Endothelial cell of umbilical vein (primary cell): ENCODE measurements at places on chromosomes 11 and 22. TPM values are rescaled to one million over a fixed set of nuclear protein-coding genes. Genes with fewer than 3 reads are reported as not detected.
A peak's percentile ranks its signal among the peaks of the same experiment; 100 is the strongest.

The MAP6 gene
- total RNA-seq = 0.18 TPM in 1 of 2 replicates, not detected in the other

The POLA2 gene
- total RNA-seq = 24.0 and 25.4 TPM in 2 replicates

The RTN4R gene
- 1.2 and 1.3 TPM in 2 replicates for total RNA-seq

The PTGDR2 gene
- total RNA-seq = 0.15 TPM in 1 of 2 replicates, not detected in the other

GRCh38 chr22:39215426-39216142, 29.2 kb downstream of the PDGFB start:
- DNase-seq = no peak

DNA sequence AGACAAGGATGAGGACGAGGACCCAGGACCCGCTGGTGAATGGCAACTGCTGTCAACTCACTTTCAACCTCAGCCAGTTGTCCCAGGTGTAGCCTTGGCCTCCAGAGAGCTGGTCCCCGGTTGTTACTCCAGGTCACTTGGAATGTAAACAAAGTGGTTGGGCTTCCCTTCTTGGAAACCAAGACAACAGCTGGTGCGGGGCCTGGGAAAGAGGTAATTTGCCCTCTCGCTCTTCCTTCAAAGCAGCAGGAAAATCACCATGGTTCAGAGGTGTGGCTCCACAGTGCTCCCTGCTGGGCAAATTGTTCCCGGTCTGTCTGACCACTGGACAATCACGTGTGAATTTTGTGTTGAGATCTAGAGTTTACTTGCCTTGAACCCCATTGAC, 15.0 kb downstream of the SLC1A2 start:
- DNase-seq = peak; percentile 25

DNA sequence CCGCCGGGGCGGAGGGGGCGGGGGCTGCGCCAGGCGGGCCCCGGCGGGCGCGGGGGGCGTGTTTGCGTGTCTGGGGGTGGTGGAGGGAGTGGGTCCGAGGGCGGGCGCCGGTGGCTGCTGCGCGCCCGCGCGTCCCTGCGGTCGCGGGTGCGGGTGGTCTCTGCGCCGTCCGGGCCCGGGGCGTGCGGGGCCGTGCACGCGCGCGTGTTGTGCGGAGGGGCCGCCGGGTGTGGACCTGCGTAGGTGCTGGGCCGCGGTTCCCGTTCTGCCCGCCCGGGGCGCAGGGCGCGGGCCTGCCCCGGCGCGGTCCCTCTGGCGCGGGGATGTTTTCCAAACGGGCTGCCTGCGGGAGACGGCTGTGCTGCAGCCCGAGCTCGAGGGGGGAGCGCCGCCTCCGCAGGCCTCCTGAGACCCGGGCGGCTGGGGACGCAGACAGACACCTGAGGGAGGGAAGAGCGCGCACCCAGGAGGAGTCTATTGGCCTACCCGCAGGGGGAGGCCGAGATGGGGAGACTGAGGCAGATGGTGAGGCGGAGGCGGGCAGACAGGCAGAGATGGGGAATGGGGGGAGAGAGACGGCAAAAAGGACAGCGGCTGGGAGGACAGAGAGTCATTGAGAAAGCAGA, 442 bp downstream of the PELI3 start:
- DNase-seq = peak; percentile 19

DNA sequence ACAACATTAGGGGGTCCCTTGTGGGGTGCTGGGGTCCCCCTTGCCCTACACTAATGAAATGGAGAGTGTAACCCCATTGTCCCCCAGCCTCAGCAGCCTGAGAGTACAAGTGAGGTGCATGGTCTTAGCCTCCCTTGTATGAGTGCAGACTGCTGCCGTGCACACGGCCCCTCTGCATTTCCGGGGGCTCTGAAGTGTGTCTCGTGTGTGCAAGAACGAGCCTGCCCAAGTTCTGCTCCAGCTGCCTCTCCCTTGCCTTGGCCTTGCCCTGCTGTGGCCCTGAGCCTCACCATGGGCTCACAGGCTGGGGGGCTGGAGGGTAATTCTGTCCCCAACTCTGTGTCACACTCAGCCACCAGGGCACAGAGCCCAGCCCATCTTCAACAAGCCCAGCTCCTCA, 5.2 kb upstream of the EHD1 start:
- no peak for DNase-seq

DNA sequence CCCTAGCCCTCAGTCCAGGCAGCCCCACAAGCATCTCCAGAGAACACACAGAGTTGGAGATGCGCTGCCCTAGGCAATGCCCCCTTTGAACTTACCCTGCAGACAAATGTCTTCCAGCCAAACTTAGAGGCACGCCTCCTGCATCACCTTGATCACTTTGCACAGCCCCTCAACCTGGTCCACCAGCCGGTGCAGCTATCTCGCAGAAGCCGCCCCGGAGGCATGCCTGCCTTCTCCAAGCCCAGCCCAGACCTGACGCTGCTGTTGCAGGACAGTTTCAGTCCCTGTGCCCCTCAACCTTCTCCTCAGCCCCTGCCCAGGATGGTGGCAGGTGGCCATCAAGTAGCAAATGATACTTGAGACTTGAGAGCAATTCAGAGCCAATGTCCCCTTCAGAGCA, 16.7 kb upstream of the POU2AF1 start:
- no peak for DNase-seq

GRCh38 chr11:33617672-33618350, 82.8 kb downstream of the C11orf91 start:
- no peak for DNase-seq

DNA sequence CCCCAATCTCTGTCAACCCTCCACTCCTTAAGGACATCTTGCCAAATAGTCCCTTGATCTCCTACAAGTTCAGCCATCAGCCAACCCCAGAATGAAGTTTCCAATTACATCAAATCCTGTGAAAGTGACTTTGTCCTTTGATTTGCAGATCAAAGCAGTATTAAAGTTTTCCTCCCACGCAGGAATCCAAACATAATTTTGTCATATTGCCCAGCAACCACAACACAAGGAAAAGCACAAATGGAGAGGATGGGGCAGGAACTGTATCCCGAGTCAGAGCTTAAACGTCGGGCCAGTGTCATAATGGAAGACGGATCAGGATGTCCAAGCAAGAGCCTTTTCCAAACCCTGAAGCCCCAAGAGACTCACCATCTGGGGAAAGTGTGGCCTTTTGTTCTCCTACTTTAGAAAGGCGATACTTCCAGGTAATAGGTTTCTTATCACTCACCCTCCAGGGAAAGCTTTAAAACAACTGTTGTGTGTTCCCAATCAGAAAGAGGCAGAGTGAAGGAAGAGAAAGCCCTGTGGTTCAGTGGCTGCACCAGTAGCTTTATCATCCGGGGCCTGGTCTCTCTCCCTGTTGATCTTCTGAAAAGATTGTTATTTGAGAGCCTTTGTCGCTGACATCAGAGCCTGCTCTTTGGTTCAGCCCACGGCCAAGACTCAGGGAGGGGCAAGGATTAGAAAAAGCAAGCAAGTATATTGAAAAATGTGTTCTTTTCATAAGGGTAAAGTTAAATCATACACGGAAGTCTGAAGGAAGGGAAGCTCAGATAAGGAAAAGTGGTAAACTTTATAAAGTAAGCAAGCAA, 41.7 kb downstream of the EXPH5 start:
- no peak for DNase-seq

- no peak for DNase-seq
Observed at GRCh38 chr22:42052765-42053164, 17.8 kb downstream of the NAGA start.

- DNase-seq = no peak
Observed at GRCh38 chr11:66280428-66280827, 2.5 kb downstream of the CNIH2 start.

DNA sequence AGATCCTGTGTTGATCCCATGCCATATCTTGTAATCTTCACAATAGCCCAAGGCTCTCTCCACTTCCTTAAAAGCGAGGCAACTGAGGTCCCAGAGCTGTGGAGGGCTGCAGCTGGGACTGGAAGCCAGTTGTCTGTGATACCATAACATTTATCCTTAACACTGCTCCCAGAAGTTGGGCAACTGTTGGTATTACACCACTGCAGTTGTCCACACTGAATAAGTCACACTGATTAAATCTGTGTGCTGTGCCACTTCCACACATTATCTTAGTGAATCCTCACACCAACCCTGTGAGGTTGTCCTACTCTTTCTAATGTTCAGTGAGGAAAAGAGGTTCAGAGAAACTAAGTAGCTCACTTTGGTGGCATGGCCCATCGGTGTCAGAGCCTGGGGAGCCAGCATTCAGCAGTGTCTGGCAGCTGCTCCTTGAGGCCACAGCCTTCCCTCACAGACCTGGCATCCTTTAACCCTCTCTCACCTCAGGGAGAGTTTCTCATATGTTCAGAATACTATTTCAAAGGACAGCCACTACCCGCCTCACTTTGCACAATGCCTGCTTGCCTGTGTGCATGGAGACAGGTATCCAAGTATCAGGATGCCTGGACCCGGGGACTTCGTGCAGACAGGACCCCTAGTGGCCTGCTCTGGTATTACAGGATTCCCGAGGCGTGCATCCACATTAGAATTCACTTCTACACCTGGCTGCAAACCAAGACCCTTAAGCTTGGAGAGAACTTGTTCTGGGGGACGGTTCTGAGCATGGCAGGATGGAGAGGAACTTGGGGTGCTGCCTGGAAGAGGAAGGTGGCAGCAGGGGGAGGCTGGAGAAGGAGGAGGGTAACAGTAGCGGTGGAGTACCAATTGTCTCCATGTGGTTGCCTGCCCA, 221.9 kb upstream of the TBCEL start:
- DNase-seq = peak; percentile 58

GRCh38 chr22:41367039-41367679, 14.6 kb upstream of the TEF start:
- DNase-seq = peak; percentile 96

DNA sequence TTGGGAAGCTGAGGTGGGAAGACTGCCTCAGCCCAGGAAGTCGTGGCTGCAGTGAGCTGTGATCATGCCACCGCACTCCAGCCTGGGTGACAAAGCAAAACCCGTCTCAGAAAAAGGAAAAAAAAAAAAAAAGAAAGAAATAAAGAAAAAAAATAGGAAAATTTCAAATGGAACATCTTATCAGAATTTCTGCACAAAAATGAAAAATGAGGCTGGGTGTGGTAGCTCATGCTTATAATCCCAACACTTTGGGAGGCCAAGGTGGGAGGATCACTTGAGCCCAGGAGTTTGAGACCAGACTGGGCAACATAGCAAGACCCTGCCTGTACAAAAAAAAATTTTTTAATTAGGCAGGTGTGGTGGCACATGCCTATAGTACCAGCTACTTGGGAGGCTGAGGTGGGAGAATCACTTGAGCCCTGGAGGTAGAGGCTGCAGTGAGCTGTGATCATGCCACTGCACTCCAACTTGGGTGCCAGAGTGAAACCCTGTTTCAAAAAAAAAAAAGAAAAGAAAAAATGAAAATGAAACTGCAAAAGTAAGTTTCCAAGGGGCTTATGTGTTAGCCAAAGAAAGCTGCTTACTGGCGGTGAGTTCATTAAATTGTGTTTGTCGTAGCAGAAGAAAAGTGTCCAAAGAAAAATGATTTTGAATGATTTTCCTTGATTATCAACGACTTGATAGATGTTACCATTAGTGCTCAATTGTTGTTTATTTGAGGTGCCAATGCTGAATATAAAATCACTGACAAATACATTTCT, 7.5 kb upstream of the CRKL start:
- DNase-seq = no peak

DNA sequence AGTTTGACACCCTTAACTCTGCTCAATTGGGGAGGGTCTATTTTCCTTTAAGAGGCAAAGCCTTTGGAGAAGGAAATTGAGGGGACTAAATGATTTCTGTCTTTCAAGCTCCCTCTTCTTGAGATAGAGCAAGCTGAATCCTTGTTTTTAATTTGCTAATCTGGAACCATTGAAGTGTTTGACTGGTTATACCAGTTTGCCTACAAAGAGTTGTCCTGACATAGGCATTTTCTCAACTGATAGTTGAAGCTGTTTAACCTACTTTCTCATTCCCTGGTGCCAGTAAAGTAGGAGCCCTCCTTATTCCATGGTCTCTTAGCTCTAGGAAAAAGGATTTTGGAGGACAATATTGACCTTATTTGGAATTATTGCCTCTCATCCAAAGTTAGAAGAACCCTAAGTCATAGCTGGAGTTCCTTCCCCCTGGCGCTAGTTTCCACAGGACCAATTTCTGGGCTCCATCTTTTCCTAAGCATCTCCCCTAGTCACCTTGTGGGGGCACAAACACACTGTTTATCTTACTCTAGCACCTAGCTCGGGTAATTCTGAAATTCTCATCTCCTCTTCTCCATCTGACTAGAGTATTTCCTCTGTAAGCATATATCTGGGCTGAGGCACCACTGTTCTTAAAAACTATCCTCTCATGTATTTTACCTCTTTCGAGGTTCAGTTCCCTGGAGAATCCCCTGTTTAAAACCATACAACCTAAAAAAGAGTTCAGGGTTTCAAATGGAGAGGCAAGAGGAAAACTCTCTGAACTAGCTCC, 7.4 kb downstream of the ZDHHC5 start:
- no peak for DNase-seq

GRCh38 chr11:64570341-64570740, 20.7 kb upstream of the SLC22A12 start:
- no peak for DNase-seq

- DNase-seq = no peak
Observed at GRCh38 chr22:23774114-23774921, 1.7 kb downstream of the MMP11 start.

DNA sequence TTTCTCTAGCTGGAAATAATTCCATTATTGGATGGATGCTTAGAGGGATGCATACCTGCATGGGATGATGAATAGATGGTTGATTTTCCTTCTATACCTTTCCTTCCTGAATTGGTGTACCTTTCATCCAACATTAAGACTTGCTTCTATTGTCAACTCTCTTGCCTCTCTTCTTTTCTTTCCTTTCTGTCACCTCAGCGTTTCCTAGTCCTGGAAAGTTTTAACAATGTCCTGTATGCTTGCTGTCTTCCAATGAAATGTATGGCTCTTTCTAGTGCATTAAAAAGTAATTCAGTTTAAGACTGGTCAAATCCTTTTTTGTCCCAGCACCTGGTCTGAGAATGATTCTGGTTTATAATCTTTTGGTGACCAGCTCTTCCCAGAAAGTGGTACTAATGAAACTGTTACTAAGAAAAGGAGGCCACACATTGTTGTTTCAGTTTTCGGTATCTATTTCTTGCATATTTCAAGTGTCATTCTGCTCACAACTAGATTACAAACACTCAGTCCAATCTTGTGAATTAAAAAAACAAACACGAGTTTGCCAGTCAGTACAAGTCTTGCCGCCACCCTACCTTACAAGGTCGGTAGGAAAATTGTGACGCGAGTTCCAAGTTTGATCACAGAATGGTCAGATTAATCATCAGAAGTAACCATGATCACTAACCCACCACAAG, 8.0 kb downstream of the POU2AF1 start:
- DNase-seq = no peak
